ENCODE measurements at places on chromosomes 3 and 15. TPM values are rescaled to one million over a fixed set of nuclear protein-coding genes. Genes with fewer than 3 reads are reported as not detected.
A peak's percentile ranks its signal among the peaks of the same experiment; 100 is the strongest.

Gene ARHGEF26
- 4.8 TPM for total RNA-seq

DNA sequence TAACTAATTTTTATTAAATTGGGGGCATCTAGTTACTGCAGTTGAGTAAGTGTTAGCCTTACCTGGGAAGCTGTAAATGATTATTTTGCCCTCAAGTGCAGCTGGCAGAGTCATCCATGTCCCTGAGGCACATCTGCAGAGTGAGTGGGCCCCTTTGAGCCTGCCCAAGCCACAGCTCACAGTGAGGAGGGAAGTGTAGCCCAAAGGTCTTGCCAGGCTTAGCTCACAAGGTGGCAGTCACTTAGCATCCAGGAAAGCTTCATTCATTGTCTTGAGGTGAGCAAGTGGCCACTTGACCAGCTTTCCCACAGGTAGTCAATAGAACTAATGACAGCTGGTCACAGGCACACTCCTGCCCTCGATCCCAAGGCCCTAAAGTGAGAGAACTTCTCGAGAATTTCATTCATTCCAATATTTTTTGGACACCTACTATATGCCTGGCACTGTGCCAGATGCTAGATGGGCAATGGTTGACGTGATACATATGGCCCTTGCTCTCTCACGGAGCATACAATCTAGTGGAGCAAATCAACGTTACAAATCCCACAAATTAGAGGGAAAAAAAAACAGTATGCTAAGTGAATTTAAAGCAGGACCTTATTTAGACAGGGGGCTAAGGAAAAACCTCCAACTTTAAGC lies 163.3 kb upstream of the IL12A start:
- no peaks in the 10 kb centered on the region for H3K27me3 ChIP-seq
- no peak overlapping the region for H3K4me3 ChIP-seq
- no peak for DNase-seq
- H3K27ac ChIP-seq = no peak overlapping the region
- peaks cover 2% of the 10 kb centered on the region for H3K4me1 ChIP-seq

Gene LAMB2
- total RNA-seq = 444 TPM

GRCh38 chr3:4396542-4396941 lies 70.5 kb downstream of the SUMF1 start:
- no peak overlapping the region for H3K4me3 ChIP-seq
- no peaks in the 10 kb centered on the region for H3K27me3 ChIP-seq
- no peak for DNase-seq
- H3K4me1 ChIP-seq = no peaks in the 10 kb centered on the region
- no peaks in the 10 kb centered on the region for H3K36me3 ChIP-seq
- H3K27ac ChIP-seq = no peak overlapping the region

- no peak overlapping the region for H3K27ac ChIP-seq
- H3K4me3 ChIP-seq = no peak overlapping the region
Observed at GRCh38 chr3:99767291-99767690, 50.4 kb upstream of the CMSS1 start.

GRCh38 chr3:140767566-140767965 lies 89.7 kb downstream of the TRIM42 start:
- no peaks in the 10 kb centered on the region for H3K36me3 ChIP-seq
- H3K27me3 ChIP-seq = no peaks in the 10 kb centered on the region
- DNase-seq = no peak
- no peaks in the 10 kb centered on the region for H3K4me1 ChIP-seq
- no peak overlapping the region for H3K27ac ChIP-seq

DNA sequence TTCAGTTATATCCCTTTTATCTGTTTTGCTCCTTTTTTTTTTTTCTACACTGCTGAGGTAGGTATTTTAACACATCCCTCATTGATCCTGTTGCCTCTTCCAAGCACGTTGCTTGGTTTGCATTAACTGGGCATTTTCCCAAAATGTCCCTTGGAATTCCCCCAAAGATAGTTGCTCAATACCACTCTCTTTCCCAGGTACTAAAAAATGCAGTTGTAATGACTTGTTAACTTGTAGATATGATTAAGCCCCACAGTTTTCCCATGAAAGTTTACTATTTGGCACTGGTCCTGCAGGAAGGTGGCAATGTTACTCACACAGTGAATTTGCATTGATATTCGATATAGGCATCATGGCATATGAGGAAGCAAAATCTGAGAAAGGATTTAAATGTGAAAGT lies 67.1 kb downstream of the GRM7 start:
- no peak for DNase-seq
- H3K4me1 ChIP-seq = no peaks in the 10 kb centered on the region
- no peaks in the 10 kb centered on the region for H3K36me3 ChIP-seq
- no peak overlapping the region for H3K27ac ChIP-seq
- no peaks in the 10 kb centered on the region for H3K27me3 ChIP-seq

DNA sequence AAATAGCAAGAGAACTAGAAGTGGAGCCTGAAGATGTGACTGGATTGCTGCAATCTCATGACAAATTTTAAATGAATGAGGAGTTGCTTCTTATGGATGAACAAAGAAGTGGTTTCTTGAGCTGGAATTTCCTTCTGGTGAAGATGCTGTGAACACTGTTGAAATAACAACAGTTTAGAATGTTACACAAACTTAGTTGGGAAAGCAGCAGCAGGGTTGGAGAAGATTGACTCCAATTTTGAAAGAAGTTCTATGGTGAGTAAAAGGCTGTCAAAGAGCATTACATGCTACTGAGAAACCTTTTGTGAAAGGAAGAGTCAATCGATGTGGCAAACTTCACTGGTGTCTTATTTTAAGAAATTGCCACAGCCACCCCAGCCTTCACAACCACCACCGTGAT lies 220.9 kb upstream of the LRRFIP2 start:
- H3K27ac ChIP-seq = no peak overlapping the region
- no peak for DNase-seq
- no peaks in the 10 kb centered on the region for H3K4me1 ChIP-seq

DNA sequence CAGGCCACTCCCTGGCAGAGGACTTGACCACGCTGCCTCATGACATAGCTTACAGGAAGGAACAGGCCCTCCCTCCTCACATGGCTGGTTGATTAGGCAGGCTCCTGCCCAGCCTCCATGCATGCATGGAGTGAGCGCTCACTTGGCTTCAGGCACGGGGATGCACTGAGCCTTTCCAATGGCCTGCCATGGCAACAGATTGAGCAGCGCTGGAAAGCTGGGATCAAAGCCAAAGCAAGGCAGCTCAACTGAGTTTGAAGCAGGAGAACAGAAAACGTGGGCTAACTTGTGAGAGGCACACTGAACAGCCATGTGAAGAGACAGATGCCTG lies 5.9 kb upstream of the GRAMD2A start:
- peak overlapping the region; percentile 26 for H3K27ac ChIP-seq
- peak overlapping the region; percentile 4 for H3K4me3 ChIP-seq
- DNase-seq = peak; percentile 38

GRCh38 chr3:112751564-112752512 lies 94.8 kb downstream of the CD200R1L start:
- DNase-seq = no peak
- H3K4me1 ChIP-seq = no peaks in the 10 kb centered on the region
- H3K36me3 ChIP-seq = no peaks in the 10 kb centered on the region
- H3K27ac ChIP-seq = no peak overlapping the region
- H3K4me3 ChIP-seq = no peak overlapping the region
